ENCODE measurements at places on chromosomes 11 and 22. TPM values are rescaled to one million over a fixed set of nuclear protein-coding genes. Genes with fewer than 3 reads are reported as not detected.

- H3K27ac ChIP-seq: no peak overlapping the region
- DNase-seq: peak; percentile 94
- H3K4me3 ChIP-seq: no peak overlapping the region
- H3K36me3 ChIP-seq: no peaks in the 10 kb centered on the region
Measured at GRCh38 chr11:61567286-61568061, 13.4 kb downstream of the SYT7 start.

The DGAT2 gene
- 36.4 TPM for total RNA-seq

DNA sequence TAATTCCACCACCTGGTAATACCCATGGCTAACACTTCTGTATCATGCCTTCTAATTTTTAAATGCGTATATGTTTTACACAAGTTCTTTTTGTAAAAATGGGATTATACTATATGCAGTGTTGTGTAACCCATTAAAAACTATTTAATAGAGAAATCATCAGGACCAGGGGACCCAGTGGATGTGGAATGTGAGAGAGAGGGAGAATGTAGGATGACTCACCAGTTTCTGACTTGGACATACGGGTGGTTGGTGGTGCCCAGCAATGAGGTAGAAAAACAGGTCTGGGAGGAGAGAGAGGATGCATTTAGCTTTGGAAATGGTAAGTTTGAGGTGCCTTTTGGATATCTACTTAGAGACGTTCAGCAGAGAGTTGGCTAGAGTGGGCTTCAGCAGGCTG is 112.0 kb upstream of the TBCEL start:
- H3K4me3 ChIP-seq: no peak overlapping the region
- no peaks in the 10 kb centered on the region for H3K36me3 ChIP-seq
- H3K27ac ChIP-seq: no peak overlapping the region

DNA sequence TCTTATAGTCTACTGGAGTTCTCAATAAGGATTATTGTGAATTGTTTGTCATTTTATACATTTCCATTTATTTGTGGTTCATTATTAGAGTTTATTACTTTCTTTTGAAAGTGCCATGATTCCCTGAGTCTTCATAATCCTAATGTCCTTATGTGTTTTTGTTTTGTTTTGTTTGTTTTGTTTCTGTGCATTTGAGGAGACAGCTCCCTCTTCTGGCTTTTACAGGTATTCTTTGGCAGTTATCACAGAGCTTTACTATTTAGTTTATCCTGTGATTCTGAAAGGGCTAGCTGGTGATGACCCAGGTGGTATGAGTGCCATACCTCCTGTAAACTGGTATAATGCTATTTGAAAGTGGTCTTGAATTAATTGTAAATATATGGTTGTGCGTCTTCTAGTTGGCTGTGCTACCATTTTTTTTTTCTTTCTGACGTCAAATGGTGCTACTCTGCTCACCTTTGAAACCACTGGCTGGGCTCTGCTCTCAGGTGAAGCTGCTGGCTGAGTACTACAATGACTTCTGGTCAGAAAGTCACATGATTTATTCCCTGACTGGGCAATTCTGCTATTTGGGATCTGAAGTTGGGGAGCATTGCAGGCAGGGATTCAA is 751.2 kb downstream of the JRKL start:
- peak; percentile 35 for DNase-seq
- H3K27me3 ChIP-seq: no peaks in the 10 kb centered on the region

The HEPN1 gene
- not detected for total RNA-seq

DNA sequence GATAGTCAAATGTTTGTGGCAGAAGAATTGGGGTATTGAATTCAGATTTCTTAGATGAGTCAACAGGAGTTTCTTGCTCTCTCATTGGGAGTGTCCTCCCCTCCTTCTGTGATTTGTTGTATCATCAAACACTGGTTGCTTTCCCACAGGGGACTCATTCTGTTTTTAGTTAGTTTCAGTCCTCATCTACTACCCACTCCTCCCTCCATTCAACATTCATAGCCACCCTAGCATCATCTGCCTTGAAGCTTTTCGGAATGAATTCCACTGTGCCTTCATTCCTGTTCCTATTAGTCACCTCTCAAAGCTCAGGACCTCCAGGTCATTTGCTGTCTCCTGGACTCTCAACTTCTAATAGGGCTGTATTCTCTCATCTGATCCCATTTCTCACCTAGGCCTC is 31.5 kb upstream of the RAB38 start:
- no peaks in the 10 kb centered on the region for H3K4me1 ChIP-seq
- no peak overlapping the region for H3K4me3 ChIP-seq
- no peaks in the 10 kb centered on the region for H3K27me3 ChIP-seq
- no peak for DNase-seq
- H3K36me3 ChIP-seq: no peaks in the 10 kb centered on the region

- no peaks in the 10 kb centered on the region for H3K27me3 ChIP-seq
- no peaks in the 10 kb centered on the region for H3K36me3 ChIP-seq
- DNase-seq: peak; percentile 91
- H3K4me1 ChIP-seq: peaks cover 13% of the 10 kb centered on the region
Measured at GRCh38 chr11:65366340-65366773, 11.8 kb downstream of the TIGD3 start.

DNA sequence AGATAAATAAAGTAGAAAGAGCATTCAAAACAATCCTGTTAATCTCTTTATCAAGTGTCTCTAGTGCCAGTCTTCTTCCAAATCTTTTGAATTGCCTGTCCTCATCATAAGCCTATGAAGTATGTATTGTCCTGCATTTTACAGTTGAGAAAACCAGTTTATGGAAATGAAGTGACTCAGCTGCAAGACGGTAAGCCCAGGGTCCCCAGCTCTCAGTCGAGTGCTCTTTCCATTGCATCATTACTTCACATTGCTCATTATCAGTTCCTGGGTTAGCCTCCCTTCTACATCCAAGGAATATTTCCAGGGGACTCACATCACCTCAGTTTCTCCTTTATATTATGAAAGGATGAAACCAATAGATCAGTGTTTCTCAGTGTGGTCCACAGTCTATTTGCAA is 9.1 kb upstream of the P4HA3 start:
- peaks cover under 1% of the 10 kb centered on the region for H3K4me1 ChIP-seq
- H3K27me3 ChIP-seq: no peaks in the 10 kb centered on the region
- no peak overlapping the region for H3K27ac ChIP-seq

DNA sequence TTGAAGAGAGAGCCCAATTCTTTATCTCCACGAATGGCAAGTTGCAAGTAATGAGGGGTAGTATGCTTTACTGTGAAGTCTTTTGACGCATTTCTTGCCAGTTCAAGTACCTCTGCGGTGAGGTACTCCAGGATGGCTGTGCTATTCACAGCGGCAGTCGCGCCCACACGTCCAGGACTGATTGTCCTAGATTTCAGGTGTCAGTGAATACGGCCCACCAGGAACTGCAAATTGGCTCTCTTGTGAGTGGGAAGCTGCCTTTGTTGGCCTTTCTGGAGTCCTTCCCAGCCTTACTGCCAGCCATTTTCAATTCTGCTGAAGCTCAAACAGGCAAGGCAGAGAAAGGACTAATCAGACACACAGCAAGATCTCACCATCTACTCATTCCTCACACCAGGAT is 8.5 kb downstream of the PPFIA1 start:
- H3K27ac ChIP-seq: no peak overlapping the region
- H3K4me1 ChIP-seq: no peaks in the 10 kb centered on the region
- H3K4me3 ChIP-seq: no peak overlapping the region
- no peak for DNase-seq
- H3K36me3 ChIP-seq: peaks cover 16% of the 10 kb centered on the region

DNA sequence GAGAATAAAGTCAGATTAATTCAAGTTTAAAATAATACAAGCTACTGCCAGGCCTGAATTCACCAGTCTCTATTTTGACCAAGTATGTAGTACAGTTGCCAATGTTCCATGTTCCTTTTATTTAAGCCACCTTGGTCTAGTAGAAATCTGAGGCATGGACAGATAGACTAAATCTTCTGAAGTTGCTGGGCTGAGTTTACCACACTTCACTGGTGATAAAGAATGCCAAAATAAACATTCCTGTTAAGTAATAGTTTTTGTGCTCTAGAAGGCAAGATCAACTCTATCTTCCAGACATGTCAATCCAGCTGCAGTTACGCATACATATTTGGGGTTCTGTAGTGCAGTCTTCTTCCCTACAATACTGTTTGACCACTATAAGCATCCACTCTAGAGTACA is 83.9 kb upstream of the C11orf87 start:
- no peaks in the 10 kb centered on the region for H3K4me1 ChIP-seq
- no peak overlapping the region for H3K27ac ChIP-seq
- no peaks in the 10 kb centered on the region for H3K27me3 ChIP-seq
- H3K4me3 ChIP-seq: no peak overlapping the region
- no peaks in the 10 kb centered on the region for H3K36me3 ChIP-seq

DNA sequence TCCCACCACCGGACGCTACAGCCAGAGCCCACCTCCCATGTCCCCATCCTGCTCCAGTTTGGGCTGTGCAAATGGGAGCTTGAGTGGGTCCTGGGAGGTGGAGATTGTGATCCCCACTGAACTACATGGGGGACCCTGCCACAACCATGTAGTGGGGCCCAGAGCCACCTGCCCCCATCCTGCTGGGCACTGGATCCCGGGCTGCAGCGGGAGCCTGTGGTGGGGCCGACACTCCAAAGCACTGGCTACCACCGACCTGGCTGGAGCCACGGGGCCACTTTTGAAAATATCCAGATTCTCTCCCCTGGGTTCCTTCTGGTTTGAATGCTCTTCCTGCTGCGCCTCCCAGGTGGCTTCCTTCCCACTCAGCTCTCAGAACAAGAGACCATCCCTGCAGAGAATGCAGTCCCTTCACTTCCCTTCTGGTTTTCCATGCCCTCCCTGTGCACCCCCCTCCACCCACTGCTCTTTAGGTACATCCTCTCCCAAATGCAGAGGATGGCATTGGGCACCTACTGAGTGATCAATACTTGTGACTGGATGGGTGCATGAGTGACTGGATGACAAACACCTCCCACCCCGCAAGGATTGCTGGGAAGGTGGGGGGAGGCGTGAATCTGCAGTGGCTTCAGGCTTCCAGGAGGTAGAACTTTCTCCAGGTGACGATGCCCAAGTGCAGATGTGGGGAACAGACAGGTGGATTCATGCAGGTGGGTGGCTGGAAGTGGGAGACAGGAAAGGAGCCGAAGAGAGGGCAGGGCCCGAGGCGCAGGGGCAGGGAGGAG is 846 bp upstream of the UNC93B1 start:
- H3K4me3 ChIP-seq: no peak overlapping the region
- peaks cover 14% of the 10 kb centered on the region for H3K27me3 ChIP-seq
- H3K36me3 ChIP-seq: no peaks in the 10 kb centered on the region
- DNase-seq: no peak
- peaks cover 1% of the 10 kb centered on the region for H3K4me1 ChIP-seq

DNA sequence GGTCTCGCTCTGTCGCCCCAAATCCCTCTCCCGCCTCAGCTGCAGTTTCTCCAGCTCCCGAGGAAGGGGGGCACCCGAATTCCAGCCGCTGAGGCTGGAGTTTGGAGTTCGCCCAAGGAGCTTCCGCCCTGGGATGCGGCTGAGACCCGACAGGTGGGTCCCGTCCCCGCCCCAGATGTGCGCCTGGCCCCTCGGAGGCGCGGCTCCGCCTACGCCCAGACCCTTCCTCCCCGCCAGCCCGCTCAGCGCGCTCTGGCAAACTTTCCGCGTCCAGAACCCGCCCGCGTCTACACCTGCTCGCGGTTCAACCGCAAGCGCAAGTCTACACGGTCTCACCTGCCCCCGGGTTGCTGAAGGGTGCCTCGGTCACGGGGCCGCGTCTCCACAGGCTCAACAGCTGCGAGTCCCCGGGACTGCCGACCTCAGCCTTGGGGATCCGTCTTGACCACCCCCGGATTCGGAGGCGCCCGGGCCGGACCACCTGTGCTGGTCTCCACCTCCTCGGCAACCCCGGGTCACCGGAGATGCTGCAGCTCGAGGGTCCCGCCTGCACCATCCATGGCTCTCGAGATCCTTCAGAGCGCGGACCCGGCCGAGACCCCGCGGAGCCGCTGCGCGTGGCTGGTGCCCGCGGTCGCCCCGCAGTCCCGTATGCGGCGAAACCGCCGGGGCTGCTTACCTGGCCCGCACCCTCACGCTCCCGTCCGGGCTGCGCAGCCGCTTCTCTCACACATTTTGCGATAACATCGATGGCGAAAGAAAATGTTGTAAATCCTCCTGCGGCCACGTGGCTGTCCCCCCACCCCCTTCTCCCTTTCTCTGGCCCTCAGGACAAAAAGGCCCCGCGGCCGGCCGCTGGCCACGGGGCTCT is 63.6 kb downstream of the NFAM1 start:
- H3K4me1 ChIP-seq: peaks cover 17% of the 10 kb centered on the region
- no peaks in the 10 kb centered on the region for H3K36me3 ChIP-seq
- H3K27me3 ChIP-seq: peaks cover 19% of the 10 kb centered on the region
- H3K4me3 ChIP-seq: peak overlapping the region; percentile 47
- DNase-seq: no peak
- H3K27ac ChIP-seq: no peak overlapping the region

The PHLDB1 gene
- 126 TPM for total RNA-seq

- H3K4me3 ChIP-seq: no peak overlapping the region
- no peaks in the 10 kb centered on the region for H3K36me3 ChIP-seq
- DNase-seq: no peak
- no peak overlapping the region for H3K27ac ChIP-seq
Measured at GRCh38 chr11:30521297-30522071, 64.7 kb downstream of the MPPED2 start.

DNA sequence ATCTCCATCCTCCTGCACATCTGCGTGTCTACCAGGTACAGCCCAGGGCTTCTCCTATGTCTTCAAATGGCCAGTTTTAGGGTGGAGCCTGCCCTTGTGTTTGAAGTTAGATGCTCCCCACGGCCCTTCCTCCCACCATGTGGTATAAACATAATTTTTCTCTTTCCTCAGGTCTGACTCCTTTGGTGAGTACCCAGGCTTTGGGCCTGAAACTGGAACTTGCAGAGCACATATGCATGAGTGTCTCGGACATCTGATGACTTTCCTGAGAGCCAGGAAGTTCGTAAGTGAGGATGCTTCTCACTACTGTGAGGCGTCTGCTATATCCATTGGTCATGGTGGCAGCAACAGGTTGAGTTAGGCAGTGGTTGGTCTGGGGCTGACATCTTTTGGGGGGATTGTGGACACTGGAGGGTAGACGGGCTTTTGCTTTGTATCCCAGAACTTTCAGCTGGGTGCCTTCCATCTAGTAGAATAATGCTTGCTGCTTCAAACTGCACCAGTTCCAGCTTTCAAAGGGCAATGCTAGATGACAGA is 16.2 kb downstream of the CSRP3 start:
- peaks cover 84% of the 10 kb centered on the region for H3K36me3 ChIP-seq
- DNase-seq: no peak
- H3K4me1 ChIP-seq: no peaks in the 10 kb centered on the region
- no peak overlapping the region for H3K4me3 ChIP-seq
- H3K27ac ChIP-seq: peak overlapping the region; percentile 12

The ART1 gene
- total RNA-seq: 0.60 TPM

- no peak overlapping the region for H3K4me3 ChIP-seq
- H3K4me1 ChIP-seq: no peaks in the 10 kb centered on the region
- H3K36me3 ChIP-seq: no peaks in the 10 kb centered on the region
- DNase-seq: no peak
Measured at GRCh38 chr22:22759371-22759770, 115.0 kb downstream of the GGTLC2 start.

DNA sequence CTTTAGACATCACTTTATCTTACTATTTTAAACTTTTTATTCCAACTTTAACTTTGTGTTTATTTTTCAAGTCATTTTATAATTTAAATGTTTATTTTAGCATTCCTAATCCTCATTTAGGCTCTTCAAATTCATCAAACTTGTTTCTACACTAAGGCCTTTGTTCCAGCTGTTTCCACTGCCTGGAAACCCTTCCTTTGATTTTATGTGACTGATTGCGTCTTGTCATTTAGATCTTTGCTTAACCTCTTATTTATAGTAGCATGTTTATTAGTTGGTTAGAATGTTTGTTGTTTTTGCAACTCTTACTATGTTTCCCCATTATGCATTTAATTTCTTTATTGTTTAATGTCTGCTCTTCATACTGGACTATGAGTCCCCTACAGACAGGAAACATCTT is 132.0 kb downstream of the FAM181B start:
- no peak for DNase-seq
- no peak overlapping the region for H3K4me3 ChIP-seq
- H3K36me3 ChIP-seq: no peaks in the 10 kb centered on the region

All from cardiac muscle cell (in vitro differentiated cells and primary cell).